NCI-H2029 (cell line): ENCODE measurements at places on chromosomes 2 and 18.

- no peak for DNase-seq
Measured at GRCh38 chr18:335733-336132, 67.9 kb upstream of the THOC1 start.

DNA sequence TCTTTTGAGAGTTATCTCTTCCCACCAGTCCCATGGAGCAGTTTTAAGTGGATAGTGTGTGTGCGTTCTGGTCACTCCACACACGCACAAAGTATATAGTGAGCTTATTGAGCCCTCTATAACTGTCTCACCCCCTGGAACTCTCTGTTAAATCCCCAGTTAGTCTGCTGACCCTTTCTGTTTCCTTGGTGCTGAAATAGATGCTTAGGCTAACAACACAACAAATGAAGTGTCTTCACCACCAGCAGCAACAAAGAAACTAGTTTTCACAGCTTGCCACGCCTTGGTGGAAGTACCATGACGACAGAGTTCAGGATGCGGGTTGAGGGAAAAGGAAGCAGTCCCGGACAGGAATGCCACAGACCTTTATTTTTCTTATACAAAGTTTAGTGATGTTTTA is 203.5 kb upstream of the TMEFF2 start:
- DNase-seq = no peak

DNA sequence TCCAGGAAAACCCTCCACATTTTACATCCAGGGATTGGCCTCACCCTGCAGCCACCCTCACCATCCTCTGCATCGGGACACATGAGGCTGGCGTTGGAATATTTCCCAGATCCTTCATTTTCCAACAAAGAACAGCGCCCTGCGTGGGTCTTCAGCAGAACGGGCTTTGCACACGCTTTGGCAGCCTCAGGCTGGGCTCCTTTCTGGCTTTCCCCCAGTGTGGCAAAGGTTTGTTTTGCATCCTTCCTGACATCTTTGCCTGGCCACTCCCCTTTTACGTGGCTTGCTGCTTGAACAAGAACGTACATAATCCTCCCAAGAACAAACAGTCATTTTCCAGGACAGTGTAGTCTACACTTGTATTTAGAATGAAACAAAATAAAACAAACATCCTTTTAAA is 25.6 kb upstream of the GREB1 start:
- no peak for DNase-seq

DNA sequence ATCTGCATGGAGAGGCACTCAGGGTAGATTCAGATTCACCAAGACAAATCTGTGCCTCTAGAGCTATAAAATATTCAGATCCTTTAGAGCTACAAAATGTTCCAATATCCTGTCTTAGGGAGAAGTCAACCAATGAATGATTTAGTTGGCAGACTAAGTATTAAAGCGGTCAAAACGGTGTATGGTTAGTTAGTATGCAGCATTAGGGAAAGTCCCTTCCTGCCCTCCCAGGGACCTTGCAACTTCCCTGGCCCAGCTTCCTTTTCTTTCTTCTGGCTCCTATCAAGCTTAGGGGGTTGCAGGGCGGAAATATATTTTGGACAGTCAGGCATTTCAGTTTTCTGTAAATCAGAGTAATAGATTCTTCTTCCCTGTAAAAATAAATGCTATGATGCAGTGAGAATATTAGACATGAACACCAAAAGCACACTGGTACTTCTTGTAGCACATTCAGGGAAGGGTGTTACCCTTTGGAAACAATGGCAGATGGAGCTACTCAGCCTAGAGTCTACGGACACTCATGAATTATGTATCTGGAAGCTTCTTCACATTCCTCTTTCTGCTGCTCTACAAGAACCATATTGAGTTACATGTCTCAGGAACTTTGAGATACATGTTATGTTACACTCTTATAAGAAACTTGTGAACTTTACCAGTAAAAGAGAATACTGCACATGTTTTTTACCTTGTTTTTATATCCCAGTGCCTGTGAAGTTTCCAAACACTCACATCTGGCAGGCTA is 45.7 kb downstream of the CCDC93 start:
- no peak for DNase-seq

DNA sequence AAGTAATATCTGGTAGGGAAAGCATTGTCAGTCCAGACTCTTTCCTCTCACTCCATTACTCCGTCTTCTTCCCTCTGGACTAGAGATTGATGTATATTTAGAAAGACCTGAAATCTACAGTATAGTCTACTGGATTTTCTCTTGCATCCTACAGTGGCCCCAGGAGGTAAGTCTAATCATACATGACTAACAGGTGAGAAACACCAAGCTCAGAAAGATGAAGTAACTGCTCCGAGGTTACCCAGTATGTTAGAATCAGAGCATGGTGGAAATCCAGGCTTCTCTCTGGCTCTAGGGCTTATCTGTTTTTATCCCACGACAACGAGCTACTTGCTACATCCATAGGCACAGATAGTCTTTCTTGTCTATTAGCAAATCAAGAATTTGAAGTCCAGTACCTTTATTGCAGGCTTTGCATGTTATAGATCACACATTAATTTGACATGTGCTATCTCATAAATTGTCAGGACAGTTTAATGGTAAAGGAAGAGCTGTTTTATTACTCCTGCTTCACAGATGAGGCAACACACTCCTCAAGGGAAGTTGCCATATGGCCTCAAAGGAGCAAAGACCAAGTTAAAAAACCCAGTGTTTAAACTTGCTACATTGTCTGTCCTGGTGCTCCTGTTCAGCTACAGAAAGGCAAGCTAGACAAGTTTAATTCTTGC is 484.3 kb downstream of the THSD7B start:
- DNase-seq = no peak

- no peak for DNase-seq
Measured at GRCh38 chr2:152114366-152114765, 15.5 kb upstream of the CACNB4 start.

DNA sequence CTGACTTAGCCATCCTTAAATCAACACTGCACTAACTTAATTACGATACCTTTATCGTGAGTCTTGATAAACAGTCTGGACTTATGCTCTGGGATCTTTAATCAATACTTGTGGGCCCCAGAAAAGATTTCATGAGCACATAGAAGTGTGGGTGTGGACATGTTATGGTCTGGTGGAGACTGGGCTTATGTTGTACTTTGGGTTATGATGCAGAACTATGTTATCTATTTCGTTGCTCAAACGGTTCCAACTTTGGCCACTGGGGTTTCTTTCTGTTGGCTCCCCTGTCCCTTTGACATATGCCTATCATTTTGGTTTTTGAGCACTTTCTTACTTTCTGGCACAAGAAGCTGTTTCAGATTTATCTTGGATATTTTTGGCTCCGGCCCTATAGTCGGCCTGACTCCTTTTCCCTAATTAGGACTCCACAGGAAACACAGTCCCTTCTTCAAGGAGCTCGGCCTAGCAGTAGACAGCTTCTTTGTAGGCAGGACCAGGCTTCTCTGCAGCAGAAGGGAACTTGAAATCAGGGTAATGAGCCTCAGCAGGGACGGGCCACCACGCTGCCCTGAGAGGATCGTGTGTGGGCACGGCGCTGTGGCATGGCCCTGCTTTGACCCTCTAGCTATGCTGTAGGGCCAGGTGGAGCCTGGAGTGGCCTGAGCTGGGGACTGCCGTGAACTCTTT is 54.6 kb upstream of the TXNDC2 start:
- DNase-seq = no peak

DNA sequence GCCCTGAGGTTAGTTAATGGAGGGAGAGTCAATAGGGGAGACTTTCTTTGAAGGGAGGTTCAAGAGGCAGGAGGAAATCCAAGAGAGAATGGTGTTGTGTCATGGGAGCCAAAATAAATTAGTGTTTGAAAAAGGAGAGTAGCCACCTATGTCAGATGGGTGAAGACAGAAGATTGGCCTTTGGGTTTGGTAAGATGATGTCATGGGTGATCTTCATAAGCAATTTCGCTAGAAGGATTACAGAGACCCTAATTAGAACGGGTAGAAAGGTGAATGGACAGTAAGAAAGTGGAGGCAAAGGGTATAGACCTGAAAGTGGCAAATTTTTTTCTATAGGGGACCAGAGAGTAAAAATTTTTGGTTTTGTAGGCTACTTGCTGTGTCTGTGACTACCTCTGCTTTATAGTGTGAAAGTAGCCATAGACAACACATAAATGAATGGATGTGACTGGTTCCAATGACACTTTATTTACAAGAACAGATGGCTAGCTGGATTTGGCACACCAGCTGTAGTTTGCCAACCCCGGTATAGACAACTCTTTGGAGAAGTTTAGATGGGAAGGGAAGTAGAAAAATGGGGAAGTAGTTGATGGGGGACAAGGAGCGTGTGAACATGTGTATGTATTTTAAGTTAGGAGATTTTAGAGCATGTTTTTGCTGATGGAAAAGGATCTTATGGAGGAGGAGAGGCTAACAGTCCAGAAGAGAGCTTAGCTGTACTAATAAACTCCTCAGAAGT is 9.3 kb downstream of the STAMBP start:
- no peak for DNase-seq

- no peak for DNase-seq
Measured at GRCh38 chr2:237640493-237640998, 13.2 kb downstream of the LRRFIP1 start.

DNA sequence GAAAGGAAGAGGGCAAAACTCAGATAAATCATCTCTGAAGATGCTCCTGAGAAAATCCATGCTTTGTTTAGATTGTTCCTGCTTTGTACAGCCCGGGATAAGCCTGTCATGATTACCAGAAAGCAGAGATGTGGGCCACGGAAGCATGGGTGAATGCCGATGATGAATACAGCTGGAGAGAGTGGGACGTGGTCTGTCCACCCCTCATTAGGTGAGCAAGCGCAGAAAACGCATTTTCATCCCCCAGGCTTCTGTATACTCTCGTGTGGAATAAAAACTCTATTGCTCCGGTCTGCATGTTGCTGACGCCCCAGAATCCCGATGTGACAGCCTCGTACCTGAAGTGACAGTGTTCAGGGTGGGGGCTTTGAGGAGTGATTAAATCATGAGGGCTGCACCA is 52.0 kb upstream of the SALL3 start:
- DNase-seq = no peak

GRCh38 chr2:242038928-242039341 is 169.4 kb downstream of the RTP5 start:
- DNase-seq = no peak

DNA sequence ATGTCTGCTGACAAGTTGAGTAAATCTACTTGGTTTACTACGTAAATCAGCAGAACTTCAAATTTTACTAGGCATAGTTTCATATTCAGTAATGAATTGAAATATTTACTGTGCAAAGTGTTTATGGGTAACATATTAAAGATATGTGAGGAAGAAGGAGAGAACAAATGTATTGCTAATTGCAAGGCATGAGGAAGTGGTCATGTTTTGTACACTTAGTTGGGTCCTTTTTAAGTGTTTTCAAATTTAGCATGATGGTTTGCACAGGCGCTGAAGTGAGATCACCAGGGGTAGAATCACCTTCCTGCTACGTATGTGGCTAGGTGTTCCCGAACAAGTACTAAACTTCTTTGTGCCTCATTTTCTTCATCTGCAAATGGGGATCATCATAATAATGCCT is 1534.4 kb downstream of the LRP1B start:
- DNase-seq = no peak

DNA sequence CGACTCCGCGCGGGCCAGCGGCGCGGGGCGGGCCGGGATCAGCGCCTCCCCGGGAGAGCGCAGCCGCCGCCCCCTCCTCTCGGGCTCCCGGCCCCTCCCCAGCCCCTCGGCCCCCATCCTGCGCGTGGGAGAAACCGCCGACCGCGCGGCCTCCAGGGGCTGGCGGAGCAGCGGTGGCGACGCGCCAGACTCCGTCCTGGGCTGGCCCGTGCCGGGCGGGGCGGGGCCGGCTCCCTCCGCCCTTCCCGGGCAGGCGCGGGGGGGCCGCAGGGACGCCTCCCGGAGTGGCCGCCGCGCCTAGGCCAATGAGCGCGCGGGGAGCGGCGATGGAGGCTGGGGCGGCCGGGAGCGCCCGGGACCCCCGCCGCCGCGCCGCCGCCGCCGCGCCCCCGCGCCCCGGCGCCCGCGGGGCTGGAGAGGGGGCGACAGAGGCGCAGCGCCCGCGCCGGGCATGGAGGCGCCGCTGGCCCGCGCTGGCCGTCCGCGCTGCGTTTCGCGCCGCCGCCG is 49.1 kb downstream of the KCNIP3 start:
- DNase-seq = no peak

DNA sequence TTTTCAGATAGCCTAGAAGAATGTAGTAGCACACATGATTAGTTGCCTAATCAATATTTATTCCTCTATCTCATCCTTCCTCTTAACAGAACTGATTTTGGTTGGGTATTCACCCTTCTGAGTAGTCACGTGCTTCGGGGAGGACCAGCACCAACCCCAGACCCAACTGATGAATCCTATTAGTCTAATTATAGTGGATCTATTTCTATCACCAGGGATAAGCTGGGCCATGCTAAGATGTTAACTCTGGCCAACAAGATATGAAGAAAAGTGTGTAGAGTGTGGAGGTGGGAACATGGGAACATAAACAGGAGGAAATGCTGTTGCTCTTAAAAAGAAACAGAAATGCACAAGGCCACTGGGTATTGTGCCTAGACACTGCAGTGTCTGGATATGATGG is 119.9 kb downstream of the THADA start:
- DNase-seq = no peak

GRCh38 chr2:189328848-189329245 is 112.4 kb upstream of the WDR75 start:
- DNase-seq = no peak

DNA sequence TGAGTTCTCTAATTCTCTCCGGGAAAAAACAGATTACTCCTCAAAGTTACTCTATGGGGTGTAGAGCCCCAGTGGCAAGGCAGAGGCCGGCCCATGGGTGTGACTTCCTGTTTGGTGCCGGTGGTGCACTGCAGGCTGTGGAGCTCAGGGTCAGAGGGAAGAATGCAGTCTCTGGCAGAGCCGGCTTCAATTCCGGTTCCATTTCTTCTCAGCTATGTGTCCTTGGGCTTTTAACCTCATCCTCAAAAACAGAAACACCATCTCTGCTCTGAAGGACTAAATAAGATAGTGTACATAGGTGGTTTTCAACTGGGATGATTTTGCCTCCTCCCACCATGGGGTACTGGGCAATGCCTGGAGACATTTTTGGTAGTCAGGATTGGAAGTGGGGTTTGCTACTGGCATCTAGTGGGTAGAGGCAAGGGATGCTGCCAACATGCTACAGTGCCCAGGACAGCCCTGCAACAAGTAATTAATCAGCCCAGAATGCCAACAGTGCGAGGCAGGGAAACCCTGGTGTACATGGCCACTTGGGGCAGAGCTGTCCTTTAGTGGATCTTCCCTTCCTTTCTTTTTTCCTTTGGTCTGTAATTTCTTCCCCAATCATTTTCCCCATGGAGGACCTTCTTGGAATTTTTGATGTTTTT is 81.2 kb downstream of the INSIG2 start:
- DNase-seq = no peak
